ENCODE measurements at places on chromosomes 5 and 9. TPM values are rescaled to one million over a fixed set of nuclear protein-coding genes. Genes with fewer than 3 reads are reported as not detected.

DNA sequence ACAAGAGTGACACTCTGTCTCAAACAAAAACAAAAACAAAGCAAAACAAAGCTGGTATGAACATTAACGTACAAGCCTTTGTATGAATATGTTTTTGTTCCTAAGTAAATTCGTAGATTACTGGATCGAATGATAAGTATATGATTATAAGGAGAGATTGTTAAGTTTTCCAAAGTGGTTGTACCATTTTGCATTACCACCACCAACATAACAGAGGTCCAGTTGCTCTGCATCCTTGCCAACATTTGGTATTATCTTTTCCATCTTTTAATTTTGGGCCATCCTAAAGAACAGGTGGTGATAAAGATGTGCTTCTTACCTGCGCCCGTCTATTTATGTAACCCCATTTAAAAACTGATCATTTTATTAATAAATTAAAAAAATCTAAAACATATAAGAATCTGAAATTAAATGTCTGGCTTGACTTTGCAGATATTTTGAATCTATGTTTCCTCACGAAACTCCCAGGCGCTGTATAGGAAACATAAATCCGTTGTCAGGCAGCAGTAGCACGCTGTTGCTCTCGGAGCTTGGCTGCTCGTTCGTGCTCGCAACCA, 593 bp upstream of the NAA35 start:
- DNase-seq = no peak

The ISL1 gene
- total RNA-seq = not detected

DNA sequence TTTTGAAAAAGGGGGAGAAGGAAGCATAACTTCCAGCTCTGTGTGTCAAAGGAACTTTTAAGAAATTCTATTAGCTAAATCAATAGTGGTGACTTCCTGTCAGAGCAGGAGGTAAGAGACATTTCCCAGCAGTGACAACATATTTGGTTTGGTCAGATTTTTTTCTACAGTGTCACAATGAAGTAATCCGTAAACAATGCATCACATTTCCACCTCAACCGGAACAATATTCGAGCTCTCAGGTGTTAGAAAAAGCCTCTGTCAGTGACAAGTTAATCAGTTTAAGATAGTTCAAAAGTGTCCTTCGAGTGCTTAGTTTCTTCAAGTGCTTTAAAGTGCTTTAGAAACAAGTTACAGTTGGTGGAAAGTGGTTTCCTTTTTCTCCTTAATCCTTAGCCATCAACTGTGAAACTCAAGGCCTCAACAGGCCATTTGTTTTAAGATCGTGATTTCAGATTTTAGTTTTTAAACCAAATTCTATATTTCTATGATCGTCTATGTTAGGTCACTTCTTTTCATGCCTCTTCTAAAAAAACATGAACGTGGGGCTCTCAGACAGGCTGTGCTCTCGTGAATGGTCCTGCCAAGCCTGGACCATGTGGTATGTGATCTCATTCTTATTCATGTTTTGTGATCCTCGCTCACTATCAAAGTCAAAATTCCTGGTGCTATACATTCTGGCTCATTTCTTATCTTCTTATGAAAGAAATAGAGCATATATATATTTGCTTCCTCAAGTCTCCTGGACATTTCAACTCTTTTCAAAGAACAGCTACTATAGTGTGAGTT, 181.9 kb upstream of the HMHB1 start:
- peak; percentile 66 for DNase-seq

The ALDH1A1 gene
- total RNA-seq = not detected

DNA sequence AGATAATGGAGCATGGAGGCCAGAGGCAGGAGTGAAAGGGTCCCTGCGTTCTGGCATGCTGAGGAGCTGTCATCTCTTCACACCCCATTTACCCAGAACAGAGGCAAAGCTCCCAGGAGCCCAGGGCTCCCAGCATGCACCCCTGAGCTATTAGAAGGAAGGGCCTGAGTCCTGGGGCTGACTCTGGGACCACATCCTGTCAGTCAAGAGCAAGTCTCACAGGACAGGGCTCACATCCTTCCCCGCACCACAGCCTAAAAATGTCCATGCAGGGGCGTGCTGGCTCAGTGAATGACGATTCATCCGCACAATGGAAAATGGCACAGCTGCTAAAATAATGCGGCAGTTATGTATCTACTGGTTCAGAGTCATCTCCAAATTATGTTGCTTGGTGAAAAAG, 31.4 kb downstream of the CAMK2A start:
- DNase-seq = no peak

The TLE1 gene
- total RNA-seq = 11.3 TPM

- DNase-seq = no peak
These were observed 1198.6 kb upstream of the ACO1 start for GRCh38 chr9:31185831-31186230.

The N4BP3 gene
- total RNA-seq = 0.79 TPM

- peak; percentile 96 for DNase-seq
These were observed 82.2 kb upstream of the ICE1 start for GRCh38 chr5:5340206-5340729.

GRCh38 chr5:4418084-4418483, 722.0 kb upstream of the ADAMTS16 start:
- no peak for DNase-seq

GRCh38 chr9:132249123-132249522, 87.3 kb downstream of the NTNG2 start:
- no peak for DNase-seq

The GRIN3A gene
- not detected for total RNA-seq

- no peak for DNase-seq
These were observed 46.7 kb downstream of the POC5 start for GRCh38 chr5:75670577-75670976.

GRCh38 chr5:140224658-140225057, 49.7 kb downstream of the CYSTM1 start:
- DNase-seq = no peak

GRCh38 chr5:43389679-43390329, 22.4 kb downstream of the CCL28 start:
- peak; percentile 57 for DNase-seq

The FBP1 gene
- not detected for total RNA-seq

- no peak for DNase-seq
These were observed 57.8 kb upstream of the SPINK5 start for GRCh38 chr5:148005788-148006520.

GRCh38 chr5:59564895-59565294, 328.6 kb downstream of the PDE4D start:
- no peak for DNase-seq

The CAMK4 gene
- total RNA-seq = 2.7 TPM

DNA sequence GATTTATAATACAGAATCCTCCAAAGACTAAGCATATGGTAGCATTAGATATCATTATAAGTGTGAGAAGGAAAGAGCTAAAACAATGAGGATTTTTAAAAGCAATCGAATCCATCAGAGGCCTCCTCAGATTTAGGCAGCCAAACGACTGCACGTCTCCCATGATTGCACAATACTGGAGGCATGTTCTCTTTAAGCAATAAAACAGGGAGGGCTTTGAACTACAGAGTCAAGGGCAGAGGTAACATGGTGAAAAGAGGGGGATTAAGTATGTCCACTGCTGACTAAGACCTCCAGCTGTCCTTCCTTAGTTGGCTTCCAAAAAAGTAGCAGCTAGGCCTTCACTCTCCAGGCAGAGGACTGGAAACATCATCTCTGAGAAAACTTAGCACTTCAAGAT, 298.7 kb upstream of the RGMB start:
- DNase-seq = no peak

- DNase-seq = no peak
These were observed 501.2 kb downstream of the ZNF608 start for GRCh38 chr5:124245276-124245675.

DNA sequence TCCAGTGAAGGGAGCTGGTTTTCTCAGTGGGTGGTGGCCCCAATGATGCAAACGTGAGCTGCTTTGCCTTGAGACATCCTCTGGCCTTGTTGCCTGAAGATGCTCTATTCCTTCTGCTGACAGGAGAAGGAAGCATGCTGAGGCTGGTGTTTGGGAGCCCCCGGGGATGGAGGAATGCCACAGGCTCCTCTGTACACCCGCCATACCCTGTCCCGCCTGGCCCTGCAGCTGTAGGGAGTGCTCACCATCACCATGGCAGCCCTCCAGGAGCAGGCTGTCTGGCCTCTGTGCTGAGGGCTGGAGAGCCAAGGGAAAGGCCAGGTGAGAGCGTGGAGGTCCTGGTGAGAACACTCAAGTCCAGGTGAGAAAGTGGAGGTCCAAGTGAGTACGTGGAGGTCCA, 134.4 kb downstream of the MRPL36 start:
- DNase-seq = peak; percentile 27

DNA sequence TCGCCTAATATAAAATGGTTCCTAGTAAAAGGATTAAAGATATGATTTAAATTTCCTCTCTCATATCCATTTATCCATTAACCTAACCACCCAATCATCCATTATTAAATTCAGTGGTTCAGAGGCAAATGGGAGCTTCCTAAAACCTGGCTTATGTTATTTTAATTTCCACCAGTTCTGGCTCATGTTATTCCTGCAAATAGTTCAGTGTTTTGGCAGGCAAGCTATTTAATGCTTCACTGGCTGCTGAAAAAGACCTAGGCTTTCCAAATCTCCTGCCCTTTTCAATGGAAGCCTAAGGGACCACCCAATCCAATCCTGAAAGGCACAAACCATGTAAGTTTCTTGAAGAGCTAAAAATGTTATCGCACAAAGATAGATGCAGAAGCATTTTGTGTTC, 52.3 kb downstream of the POC5 start:
- no peak for DNase-seq

DNA sequence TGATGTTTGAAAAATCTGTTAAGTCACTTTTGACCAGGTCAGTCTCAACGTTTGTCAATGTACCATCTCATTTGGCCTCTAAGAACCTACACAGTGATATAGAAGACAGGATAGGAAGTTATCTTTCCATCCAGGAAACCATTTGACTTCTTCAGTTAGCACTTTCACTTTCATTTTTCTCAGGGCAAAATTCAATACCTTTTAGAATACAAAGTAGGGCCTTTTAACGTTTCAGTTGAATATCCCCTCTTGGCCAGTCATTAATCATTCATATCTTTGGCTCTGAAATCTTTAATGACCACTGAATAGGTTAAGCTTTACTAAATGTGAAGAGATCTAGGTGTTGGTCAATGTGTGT, 101.1 kb upstream of the GNAQ start:
- peak; percentile 17 for DNase-seq

GRCh38 chr5:172699999-172700364, 58.9 kb downstream of the NEURL1B start:
- no peak for DNase-seq

DNA sequence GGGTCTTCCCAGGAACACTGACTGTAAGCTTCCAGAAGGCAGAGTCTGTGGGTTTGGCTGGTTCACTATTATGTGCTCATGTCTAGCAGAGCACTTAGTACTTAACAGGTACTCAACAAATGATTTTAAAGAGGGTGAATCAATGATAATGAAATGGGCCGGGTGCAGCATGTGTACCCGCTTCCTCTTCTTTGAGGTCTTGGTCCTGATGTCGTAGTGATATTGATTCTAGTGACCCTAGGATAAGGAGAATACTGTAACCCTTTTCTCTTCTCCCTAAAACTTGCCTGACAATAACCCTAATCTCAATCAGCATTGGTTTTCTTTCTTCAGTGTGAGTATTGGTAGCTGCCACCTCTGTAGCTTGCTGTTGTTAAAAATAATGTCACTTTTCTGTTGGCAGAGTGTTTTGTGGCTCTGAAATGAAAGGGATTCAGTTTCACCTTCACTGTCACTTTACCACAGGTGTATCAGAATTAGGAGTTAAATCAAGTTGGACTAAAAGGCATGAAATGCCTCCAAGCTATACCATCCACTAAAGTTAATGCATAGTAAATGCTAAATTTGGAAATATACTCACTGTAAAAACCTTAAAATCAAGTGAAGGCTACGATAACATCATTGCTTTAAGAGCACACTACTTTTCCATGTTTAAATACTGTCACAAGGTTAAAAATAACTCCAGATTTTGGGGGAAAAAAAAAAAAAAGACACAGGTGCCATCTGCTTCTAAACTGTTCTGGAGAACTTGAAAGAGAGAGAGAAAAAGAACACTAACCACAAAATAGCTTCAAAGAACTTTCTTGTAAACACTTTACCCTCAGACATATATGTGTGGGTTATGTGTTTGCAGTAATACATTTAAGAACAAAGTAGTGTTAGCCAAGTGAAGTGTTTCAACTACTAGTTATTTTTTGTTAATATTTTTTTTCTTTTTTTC, 6.0 kb downstream of the CAMK4 start:
- no peak for DNase-seq

- DNase-seq = no peak
These were observed 175.6 kb downstream of the GABBR2 start for GRCh38 chr9:98533132-98533531.

GRCh38 chr5:139660923-139661814, 13.0 kb downstream of the CXXC5 start:
- DNase-seq = peak; percentile 98

- peak; percentile 89 for DNase-seq
These were observed at the start of gene F2R for GRCh38 chr5:76715736-76716455. Gene F2R, plus strand, starts transcription at chr5:76716126. Its CDS starts 182 bp downstream, at chr5:76716308.

The SPAAR gene
- total RNA-seq = not detected

DNA sequence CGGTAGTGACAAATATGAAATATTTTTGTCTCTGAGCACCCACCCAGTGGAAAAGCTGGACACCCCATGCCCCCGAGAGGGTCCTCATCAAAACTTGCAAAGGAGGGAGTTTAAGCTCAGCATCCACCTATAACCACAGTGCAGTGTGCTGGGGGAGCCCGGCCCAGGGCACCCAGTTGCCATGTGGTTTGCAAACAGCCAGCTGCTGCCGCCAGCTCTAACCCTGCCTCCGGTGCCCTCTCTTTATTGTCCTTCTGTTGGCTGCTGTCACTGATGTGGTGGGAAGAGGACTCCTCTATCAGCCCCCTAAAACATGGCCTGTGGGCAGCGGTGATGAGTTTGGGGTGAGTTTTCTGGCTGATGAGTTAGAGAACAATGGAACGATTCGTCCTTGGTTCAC, 160.9 kb upstream of the MVB12B start:
- DNase-seq = no peak

The PRLR gene
- 0.05 TPM for total RNA-seq

The ARID3C gene
- total RNA-seq = not detected

The PSMB7 gene
- 301 TPM for total RNA-seq

The MSX2 gene
- total RNA-seq = 3.0 TPM

DNA sequence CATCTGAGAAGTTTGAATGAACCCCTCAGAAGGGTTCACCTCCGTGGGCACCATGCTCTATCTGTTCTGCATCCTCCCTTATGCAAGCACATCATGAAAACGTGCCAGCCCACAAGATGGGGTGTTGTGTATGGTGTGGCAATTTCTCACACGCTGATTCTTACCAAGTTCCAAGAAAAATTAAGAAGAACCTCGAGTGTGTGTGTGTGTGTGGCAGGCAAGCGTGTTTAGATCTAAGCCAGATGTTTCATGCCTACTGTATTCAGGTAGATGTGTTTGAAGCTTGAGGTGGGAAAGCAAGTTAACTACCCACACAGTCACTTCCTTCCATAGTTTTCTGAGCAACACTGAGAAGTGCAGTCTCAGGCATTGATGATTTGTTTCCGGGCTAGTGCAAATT, 77.7 kb upstream of the GNA14 start:
- DNase-seq = no peak

The MPDZ gene
- 25.2 TPM for total RNA-seq

The SMIM33 gene
- total RNA-seq = not detected

The LCN9 gene
- not detected for total RNA-seq
